ENCODE measurements at places on chromosomes 4 and X. TPM values are rescaled to one million over a fixed set of nuclear protein-coding genes. Genes with fewer than 3 reads are reported as not detected.

Gene BCOR
- 34.2 TPM for total RNA-seq

Gene RASSF6
- total RNA-seq: not detected

Gene CRMP1
- total RNA-seq: not detected

Gene PAGE2
- not detected for total RNA-seq

Gene COL25A1
- total RNA-seq: 1.1 TPM
